AG10803 (cell line): ENCODE measurements at places on chromosomes 4 and X.
A peak's percentile ranks its signal among the peaks of the same experiment; 100 is the strongest.

GRCh38 chr4:34157547-34157946 lies 2086.8 kb downstream of the ARAP2 start:
- DNase-seq = peak; percentile 10

DNA sequence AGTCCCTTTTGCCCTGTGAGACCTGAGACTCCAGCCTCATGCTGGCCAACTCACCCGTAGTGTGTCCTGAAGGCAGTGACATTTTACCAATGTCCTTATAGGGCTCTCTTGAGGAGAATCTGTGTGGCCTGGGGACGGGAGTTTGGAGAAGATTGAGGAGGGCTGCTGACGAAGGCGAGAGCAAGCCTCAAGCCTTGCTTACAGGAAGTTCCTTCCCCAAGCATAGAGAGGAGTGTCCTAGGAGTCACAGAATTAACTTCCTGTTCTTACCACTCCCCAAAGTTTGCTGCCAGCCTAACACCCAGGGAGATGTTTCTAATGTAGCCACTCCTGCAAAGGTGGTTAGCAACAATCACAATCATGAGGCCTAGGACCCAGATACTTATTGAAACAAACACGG lies at the start of gene NXF3:
NXF3 (minus strand) TSS at position 202 of the 400 bp plus-strand sequence; CDS start at position 82, 120 bp downstream.
- DNase-seq = no peak

DNA sequence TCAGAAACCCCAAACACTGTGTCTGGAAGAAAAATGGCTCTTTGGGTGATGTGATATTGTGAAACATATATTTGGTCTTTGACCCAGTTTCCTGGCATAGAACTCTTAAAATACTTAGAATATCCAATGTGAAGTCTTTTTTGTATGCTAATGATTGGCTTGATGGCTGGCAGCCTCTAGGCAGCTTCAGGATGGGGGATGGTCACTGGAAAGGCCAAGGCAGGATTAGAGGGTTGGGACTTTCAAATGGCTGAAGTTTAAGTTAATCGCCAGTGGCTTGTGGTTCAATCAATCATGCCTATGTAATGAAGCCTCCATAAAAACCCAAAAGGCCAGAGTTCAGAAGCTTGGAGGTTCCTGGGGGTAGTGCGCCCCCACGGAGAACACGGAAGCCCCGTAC lies 33.5 kb upstream of the ESX1 start:
- no peak for DNase-seq

DNA sequence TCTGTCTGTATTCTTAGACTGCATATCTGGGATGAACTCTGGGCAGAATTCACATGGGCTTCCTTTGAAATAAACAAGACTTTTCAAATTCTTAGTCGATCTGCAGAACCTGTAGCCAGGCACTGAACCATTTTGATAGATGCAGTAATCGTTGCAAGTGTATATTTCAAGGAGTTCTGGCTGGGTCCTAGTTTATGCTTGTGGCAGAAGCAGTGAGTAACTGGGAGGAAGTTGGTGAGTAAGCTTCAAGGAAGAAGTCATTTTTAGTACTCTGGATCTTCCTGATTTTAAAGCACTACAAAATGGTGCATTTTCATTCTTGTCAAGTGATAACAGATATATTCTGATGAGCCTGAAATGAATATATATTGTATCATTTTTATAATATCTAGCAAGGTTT lies 9.5 kb downstream of the HPRT1 start:
- DNase-seq = peak; percentile 28

DNA sequence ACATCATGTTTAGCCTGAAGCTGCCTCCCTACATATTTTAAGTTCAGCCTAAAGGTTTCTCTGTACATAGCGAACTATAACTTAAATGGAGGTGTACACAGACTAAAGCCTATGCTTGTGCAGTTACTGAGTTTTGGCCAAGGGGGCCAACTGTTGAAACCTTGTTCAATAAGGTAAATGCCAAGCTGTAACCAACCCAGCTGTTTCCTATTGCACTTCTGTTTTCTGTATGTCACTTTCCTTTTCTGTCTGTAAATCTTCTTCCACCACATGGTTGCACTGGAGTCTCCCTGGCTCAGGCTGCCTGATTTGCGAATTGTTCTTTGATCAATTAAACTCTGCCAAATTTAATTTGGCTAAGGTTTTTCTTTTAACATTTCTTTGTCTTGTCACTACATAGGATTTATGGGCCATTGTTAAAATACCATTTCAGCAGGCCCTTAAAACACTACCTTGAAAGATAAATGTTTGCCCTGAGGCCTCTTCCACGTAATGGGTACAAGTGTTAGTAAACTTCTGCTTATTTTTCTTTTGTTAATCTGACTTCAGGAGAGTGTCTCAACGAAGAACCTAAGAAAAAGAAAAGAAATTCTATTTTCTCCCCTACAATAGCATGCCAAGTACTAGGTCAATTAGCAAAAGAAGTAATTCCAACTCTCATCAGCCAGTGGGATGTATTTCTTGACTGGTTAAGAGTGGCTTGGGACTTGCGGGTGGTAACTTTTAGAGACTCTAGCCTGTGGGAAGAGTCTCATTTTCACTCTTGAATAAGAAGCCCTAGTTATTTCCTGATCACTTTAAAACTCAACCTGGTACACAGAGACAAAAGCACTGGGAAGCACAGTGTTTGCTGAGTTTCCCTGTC lies 45.7 kb upstream of the PRSS12 start:
- no peak for DNase-seq

DNA sequence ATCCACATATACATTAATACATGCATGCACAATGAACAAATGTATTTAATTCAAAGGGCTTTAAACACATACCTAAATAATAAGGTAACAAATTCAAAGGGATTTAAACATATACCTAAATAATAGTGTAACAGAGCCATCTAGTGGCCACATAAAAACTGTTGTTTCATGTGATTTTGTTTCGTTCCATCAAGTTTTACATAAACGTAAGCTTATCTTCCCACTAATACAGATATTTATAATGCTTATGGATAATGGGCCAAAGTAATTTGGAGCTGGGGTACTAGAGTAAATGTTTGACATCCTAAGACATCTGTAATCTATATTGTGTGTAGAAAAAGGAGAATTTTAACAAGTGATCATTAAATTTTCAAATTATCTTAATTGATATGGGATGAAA lies 82.3 kb downstream of the PRSS12 start:
- DNase-seq = peak; percentile 51

GRCh38 chr4:109315818-109316217 lies 13.4 kb upstream of the COL25A1 start:
- no peak for DNase-seq

DNA sequence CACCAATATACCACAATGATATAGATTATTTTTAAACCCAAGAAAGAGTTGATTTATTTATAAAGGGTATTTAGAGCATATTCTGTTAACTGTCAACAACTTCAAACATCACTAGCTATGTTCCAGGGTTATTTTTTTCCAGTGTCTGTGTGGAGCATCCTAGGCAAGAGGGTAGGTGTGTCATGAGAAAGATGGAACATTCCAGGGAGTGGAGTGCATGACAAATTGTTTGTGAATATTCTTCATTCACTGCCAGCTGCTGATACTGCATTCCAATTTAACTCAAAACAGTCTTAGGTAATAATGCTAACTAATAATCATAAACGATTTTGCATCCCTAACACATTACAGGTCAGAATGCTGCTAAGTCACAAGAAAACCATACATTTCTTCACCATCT lies 148.7 kb upstream of the RASGEF1B start:
- no peak for DNase-seq

- DNase-seq = no peak
These were observed 141.5 kb downstream of the TENM3 start for GRCh38 chr4:182384631-182385091.
